ENCODE measurements at places on chromosomes 2 and 18.

DNA sequence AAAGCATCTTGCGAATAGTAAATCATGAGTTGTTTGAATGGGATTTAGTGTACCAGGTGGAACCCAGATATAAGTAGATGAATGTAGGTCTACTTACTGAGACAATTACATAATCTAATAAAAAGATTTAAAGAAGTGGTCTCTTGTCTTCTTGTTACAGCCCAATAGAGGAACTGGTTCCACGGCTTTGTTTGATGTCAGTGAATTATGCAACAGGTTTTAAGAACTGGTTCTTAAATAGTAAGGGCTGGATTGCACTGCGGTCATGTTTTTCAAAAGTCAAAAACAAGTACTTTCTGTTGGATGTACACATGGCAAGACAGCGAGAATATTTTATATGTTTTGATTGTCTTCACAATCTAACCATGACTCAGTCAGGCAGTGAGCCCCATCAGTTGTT lies 15.4 kb upstream of the SLC9A2 start:
- DNase-seq, result no peak

DNA sequence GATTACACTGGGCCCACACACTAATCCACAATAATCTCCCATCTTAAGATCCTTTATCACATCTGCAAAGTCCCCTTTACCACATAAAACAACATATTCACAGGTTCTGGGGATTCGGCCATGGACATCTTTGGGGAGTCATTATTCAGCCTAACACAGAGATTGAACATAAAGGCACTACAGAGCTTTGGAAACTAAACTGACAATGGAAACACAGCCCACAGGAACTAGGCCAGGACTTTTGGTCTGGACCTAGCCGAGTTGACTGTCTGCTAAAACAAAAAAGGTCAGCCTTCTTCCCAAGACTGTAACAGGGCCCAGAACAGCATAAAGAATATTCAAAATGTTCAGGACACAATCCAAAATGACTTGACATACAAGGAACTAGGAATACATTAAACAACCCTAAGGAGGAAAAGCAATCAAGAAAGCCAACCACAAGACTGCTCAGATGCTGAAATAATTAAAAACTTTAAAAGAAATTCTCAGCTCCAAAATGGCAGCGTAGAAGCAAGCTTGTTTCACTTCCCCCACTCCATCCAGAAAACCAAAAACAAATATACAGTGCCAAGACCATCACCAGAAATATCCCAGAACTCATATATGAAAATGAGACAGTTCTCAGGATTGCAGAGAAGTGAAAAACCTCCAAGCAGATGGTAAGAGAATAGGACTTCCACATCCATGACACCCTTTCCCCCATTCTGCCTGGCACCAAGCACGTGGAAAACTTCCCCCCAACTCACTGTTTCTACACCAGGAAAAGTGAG lies 207.8 kb downstream of the ATAD2B start:
- no peak for DNase-seq

- no peak for DNase-seq
Observed at GRCh38 chr2:70748002-70748784, 19.8 kb downstream of the ADD2 start.

- DNase-seq, result peak; percentile 35
Observed at GRCh38 chr18:79681484-79682387, 2.1 kb downstream of the CTDP1 start.

GRCh38 chr2:103161456-103162289 lies 399.8 kb downstream of the TMEM182 start:
- DNase-seq, result no peak

DNA sequence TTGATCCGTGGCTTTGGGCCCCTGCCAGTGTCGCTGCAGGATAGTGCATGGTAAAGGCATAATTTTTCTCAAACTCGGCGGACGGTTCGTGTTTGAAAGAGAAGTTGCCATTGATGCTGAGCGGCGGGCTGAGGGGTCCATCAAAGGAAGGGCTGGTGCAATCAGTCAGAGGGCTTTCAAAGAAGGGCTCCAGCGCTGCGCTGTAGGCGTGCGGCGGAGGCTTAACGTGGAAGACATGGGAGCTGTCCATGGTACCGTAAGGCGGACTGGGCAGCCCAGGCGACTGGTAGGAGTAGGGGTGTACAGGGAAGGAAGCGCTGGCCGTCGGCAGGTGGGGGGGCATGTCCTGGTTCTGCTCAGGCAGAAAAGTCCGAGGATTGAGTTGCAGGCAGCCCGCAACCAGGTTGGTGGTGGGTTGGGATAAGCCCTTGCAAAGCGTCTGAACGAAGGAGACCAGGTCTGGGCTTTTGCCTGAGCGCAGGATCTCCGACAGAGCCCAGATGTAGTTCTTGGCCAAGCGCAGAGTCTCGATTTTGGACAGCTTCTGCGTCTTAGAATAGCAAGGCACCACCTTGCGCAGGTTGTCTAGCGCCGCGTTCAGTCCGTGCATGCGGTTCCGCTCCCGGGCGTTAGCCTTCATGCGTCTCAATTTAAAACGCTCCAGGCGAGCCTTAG lies 2.3 kb downstream of the NEUROD1 start:
- DNase-seq, result peak; percentile 50

GRCh38 chr2:46023165-46023854 lies 273.9 kb upstream of the EPAS1 start:
- no peak for DNase-seq

DNA sequence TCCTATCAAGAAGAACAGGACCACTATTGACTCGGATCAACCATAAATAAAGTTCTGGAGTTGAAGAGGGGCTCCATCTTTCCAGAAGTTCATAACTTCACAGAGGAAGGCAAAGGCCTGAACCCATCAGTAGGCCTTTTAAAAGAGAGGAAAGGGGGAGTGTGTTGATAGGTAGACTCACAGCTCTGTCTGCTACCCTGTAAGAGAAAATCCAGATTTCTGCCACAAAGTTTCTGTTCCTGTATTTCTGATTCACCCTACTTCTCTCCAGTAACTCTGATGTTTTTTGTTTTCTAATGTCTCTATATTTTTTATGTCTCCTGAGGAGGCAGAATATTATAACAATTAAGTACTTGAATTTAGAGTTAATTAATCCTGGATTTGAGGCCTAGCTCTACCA lies 564.0 kb downstream of the TNS1 start:
- no peak for DNase-seq

GRCh38 chr2:22134421-22134820 lies 1010.7 kb downstream of the TDRD15 start:
- no peak for DNase-seq

- DNase-seq, result no peak
Observed at GRCh38 chr18:58268849-58269248, 224.8 kb downstream of the NEDD4L start.

- DNase-seq, result no peak
Observed at GRCh38 chr2:226791056-226791486, 8.5 kb downstream of the IRS1 start.

DNA sequence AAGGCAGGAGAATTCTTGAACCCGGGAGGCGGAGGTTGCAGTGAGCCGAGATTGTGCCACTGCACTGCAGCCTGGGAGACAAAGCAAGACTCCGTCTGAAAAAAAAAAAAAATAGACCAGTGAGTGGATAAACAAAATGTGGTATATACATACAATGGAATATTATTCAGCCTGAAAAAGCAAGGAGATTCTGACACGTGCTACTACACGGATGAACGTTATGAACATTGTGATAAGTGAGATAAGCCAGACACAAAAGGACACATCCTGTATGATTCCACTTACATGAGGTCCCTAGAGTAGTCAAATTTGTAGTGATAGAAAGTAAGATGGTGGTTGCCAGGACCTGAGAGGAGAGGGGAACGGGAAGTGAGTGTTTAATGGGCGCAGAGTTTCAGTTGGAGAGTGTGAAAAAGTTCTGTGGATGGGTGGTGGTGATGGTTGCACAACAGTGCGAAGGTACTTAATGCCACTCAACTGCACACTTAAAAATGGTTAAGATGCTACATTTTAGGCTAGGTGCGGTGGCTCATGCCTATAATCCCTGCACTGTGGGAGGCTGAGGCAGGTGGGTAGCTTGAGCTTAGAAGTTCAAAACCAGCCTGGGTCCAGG lies 38.3 kb downstream of the NIFK start:
- no peak for DNase-seq

DNA sequence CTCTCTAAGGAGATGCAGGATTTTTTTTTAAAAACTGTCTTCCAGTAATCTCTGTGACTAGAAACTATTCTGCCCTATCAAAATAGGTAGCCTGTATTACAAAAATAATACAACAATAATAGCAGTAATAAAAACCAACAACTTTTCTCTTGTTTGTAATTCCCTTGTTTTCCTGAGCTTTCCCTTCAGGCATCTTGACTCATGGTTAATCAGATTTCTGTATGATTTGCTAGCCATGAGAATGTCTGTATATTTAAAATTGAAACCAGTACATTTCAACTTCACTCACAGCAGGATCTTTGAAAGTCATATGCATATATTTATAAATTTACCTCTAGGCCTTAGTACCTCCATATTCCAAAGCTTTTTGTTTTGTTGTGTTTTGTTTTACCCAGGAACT lies 38.2 kb downstream of the SLC4A10 start:
- no peak for DNase-seq

- no peak for DNase-seq
Observed at GRCh38 chr2:162677476-162677875, 161.1 kb downstream of the KCNH7 start.

GRCh38 chr2:101204400-101205115 lies 48.1 kb upstream of the CNOT11 start:
- no peak for DNase-seq

- no peak for DNase-seq
Observed at GRCh38 chr2:211877061-211877460, 661.5 kb downstream of the ERBB4 start.

GRCh38 chr18:37588289-37588688 lies 22.7 kb upstream of the CELF4 start:
- DNase-seq, result no peak

DNA sequence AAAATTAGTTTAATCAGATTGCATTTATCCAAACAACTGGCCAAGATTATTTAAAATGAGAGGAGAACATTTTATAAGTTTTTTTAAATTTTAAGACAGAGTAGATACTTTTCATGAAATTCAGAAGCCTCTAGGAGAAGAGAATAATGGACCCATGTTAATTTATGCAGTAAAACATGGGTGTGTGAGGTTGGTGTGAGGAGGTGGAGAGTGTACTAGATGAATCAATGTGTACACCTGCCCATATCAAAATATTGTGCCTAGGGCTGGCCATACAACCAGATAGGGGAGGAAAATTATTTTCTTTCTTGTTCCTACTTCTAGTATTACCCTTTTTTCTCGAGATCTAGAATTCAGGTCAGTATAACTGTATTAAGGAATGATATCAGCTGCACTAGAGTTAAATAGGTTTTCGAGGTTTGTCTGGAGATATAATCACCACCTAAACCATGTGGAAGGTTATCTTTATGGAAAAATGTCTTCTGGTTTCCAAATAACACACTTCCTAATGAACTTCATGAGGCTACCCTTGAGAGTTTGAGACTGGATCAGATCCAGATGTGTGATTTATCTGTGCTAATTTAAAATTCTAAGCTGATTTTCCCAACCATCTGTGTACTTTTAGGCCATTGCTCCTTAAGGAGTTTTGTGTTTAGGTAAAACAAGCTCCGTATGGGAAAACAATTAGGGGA lies 37.6 kb downstream of the TMEM178A start:
- DNase-seq, result no peak

GRCh38 chr2:219500135-219500534 lies 1.4 kb downstream of the GMPPA start:
- no peak for DNase-seq

All from stimulated activated CD4-positive, alpha-beta T cell treated with anti-CD3 and anti-CD28 coated beads, Interleukin-4, amount 100 ng/mL, for 1 hour (primary cell).